Ecto neural progenitor cell (in vitro differentiated cells): ENCODE measurements at places on chromosomes 6 and 20.

- no peak for DNase-seq
Measured at GRCh38 chr20:43955062-43955749, 40.6 kb downstream of the TOX2 start.

DNA sequence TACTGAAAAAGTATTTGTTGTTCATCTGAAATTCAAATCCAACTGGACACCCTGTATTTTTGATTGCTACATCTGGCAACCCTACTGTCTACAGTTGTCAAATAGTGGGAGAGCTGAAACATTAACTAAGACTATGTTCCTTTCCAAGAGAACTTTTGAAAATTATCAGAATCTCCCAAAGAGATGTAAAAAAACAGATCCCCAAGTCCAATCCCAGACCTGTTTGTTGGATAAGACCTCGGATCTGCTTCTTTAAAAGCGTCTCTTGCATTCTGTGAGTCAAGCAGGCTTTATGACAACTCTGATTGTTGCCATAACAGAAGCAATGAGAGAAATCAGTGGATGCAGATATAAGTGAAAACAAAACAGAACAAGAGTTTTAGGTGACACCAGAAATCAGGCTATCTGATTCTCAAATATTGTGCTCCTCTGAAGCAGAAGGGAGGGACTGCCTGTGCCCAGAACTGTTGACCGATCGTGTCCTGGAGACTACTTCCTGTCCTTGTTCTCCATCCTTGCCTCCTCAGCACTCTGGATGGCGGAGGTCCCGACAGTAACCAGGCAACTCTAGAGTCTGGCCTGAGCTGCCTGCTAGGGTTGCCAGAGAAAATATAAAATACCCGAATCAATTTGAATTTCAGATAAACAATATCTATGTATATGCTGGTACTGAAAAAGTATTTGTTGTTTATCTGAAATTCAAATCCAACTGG is 853.8 kb downstream of the MAFB start:
- DNase-seq, result no peak

- no peak for DNase-seq
Measured at GRCh38 chr6:113848280-113848679, 8.9 kb upstream of the MARCKS start.

GRCh38 chr20:37816726-37817125 is 86.2 kb upstream of the VSTM2L start:
- DNase-seq, result no peak

DNA sequence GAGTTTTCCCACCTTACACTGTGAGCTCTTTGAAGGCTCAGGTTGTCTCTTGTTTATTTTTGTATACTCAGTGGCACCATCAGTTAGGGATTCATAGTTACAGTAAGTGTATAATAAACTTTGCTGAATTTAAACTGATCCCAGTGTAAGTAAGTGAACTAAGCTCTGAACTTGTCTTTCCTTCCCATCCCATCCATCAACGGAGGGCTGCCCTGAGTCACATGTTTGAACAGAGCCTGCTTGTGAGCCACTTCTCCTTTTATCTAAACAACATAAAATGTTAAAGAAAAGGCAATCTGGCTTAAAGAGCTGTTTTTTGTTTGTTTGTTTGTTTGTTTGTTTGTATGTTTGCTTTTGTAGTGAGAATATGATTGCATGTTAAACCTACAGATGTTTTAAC is 185.7 kb upstream of the MARCKS start:
- DNase-seq, result no peak

- DNase-seq, result no peak
Measured at GRCh38 chr20:35985806-35986205, 17.4 kb downstream of the CNBD2 start.

GRCh38 chr6:99471638-99472037 is 43.6 kb downstream of the USP45 start:
- no peak for DNase-seq

DNA sequence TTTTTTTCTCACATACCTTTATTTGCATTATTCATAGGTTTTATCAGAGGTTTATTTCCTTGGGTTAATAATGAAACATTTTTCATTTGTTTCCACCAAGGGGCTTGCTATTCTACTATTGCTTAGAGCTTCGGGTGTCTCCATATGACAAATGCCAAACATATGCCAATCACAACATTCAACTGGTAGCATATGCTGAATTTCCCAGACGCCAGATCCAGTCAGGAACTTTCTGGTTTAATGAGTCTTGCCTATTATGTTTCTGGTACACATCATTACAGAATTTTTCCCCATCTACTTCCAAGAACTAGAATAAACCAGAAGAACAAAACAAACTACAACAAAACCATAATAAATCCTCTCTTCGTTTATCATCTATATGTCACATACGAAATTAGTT is 180.7 kb downstream of the PRKN start:
- no peak for DNase-seq

GRCh38 chr6:36576578-36576977 is 17.6 kb upstream of the SRSF3 start:
- no peak for DNase-seq

- peak; percentile 84 for DNase-seq
Measured at GRCh38 chr6:103122766-103123601, 1729.5 kb downstream of the GRIK2 start.

GRCh38 chr6:4907602-4908001 is 96.2 kb downstream of the RPP40 start:
- DNase-seq, result no peak

DNA sequence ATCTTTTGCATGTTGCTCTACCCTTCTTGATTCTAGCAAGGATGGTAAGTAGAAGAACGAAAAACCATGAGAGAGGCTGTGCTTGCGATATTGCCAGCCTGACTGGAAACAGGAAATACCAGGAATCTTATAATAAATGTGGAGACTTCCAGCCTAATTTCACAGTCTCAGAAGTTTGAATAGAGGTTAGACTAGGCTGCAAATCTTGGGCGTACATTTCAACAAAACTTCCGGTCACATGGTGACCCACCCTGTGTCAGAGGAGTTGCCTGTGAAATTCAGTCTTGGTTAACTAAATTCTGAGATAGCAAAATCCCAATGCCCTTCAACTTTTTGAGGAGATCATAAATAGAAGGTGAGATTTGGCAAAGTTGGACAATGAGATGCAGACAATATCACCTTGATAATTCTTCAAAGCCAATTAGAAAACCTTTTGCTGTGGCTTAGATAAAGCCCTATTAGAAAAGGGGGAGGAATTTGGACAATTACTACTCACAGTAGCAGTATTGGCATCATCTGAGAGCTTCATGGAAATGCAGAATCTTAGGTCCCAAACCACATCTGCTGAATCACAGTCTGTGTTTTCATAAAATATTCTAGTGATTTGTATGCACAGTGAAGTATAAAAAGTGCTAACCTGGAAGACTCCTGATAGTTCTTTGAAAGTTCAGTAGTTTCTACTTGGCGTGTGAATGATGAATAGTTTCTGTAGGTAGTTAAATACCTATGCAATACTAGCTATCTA is 262.0 kb upstream of the JAG1 start:
- DNase-seq, result no peak

DNA sequence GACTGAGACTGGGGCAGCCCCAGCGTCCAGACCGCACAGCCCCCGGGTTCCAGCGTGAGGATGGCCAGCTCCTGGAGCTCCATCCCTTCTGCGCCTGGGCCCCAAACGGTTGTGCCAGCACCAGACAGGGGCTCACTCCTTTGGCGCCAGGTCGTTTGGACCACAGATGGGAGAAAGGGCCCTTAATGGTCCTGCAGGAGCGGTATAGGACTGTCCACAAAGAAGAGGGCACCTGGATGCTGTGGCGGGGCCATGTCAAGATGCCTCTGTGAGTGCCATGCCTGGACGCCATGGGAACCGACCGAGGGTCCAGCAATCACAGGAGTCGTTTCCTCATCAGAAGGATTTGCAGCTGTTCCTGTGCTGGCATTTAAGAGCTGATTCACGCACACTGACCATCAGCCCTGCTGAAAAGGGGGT is 82.7 kb downstream of the DLL1 start:
- peak; percentile 34 for DNase-seq

- DNase-seq, result no peak
Measured at GRCh38 chr6:107870381-107870780, 46.3 kb upstream of the SCML4 start.

DNA sequence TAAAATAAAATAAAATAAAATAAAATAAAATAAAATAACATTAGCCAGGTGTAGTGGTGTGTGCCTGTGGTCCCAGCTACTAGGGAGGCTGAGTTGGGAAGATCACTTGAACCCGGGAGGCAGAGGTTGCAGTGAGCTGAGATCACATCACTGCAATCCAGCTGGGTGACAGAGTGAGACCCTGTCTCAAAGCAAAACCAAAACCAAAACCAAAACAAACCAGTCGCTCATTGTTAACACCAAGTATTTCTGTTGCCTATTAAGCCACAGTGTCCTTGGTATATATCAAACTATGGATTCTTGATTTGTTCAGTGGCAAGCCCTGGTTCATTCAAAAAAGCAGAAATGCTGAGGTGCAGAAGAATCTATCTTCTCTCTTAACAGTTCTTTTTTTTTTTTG is 65.7 kb downstream of the PYGB start:
- DNase-seq, result no peak

DNA sequence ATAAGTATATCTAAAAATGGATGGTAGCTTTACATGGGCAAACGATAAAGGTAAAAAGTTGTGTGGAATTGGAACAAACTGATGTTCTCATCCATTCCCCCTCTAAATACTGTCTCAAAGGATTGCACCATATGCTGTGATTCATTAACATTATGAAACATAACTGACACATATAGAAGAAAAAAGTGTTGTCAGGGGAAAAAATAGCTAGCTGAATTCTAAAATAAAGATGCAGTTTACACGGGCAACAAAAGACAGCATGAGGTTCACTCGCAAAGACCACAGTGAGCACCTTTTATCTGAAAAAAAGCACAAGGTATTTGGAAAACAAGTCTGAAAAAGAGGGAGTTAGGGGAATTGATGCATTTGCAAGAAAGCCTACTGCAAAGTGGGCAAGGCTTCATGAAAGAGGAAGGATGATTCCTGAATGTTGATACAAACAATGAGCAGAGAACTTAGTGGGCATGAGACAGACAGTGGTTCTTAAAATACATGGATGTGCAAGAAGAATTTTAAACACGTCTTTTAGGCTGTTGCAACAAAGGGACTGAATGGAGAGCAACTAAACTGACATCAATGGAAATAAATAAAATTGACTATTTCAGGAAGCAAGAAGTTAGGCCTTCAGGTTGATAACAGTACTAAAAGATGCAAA is 280.9 kb downstream of the KIF16B start:
- DNase-seq, result no peak

- no peak for DNase-seq
Measured at GRCh38 chr6:108952776-108953486, 104.7 kb downstream of the ARMC2 start.

GRCh38 chr20:20466341-20466879 is 98.5 kb downstream of the INSM1 start:
- no peak for DNase-seq

- DNase-seq, result no peak
Measured at GRCh38 chr6:101296169-101296960, 97.1 kb upstream of the GRIK2 start.

GRCh38 chr6:134880487-134881190 is 69.3 kb downstream of the ALDH8A1 start:
- no peak for DNase-seq

GRCh38 chr6:70142034-70142433 is 160.8 kb downstream of the COL9A1 start:
- DNase-seq, result no peak

DNA sequence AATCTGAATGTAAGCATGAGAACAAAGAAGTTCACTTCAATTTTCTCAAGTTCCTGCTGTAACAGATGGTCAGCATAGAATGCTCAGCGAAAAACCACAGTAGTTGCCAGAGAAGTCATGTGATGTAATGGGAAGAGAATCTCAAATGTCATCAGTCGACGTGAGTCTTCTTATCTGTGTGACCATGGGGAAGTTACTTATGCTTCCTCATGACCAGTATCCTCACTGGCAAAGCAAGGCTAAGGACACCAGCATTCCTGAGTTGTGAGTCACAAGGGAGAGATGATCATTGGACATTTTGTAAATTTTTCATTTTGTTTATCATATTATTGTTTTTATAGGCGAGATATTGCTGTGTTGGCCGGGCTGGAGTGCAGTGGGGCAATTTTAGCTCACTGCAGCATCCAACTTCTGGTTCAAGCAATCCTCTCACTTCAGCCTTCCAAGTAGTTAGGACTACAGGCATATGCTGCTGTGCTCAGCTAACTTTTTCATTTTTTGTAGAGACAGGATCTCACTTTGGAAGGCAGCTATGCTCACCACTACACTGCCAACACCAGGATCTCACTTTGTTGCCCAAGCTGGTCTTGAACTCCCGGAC is 21.9 kb downstream of the SGK1 start:
- DNase-seq, result no peak

DNA sequence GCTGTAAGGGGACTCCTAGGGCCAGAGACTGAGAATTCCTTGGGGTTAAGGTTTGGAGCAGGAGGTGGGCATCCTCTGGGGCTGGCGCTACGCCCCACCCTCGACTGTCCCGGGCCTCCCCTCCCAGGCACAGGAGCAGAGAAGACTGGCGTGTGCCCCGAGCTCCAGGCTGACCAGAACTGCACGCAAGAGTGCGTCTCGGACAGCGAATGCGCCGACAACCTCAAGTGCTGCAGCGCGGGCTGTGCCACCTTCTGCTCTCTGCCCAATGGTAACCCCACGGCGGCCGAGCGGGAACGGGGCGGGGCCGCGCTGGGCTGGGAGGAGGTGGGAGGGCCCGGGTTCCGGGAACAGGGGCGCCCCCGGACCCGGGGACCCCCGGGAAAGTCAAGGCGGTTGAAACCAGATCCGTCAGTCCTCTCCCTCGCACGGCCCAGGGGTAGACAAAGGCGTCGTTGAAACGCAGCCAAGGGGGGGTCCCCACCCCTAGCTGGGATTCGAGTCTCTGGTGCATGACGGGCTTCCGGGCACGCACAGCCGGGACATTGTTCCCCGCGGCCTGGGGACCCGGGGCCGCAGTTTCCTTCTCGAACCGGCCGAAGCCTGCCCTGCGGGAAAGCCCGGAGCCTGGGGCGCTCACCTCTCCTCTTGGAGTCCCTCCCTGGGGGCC is 844 bp downstream of the WFDC2 start:
- DNase-seq, result peak; percentile 81

DNA sequence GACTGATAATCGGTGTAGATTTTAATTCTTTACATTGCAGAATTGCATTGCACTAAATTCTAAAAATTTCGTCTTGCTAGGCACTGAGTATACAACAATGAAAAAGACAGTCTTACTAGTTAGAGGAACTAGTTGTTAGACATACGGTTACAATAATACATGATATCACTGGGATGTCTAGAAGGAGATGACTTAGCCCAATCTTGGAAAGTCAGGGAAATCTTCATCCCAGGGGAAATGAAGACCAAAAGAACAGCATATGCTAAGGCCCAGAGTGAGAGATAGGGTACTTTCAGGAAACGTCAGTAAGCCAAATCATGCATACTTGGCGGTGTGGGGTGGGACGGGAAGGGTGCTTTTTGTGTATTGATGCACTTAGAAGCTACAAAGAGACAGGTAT is 901 bp downstream of the CEP57L1 start:
- no peak for DNase-seq
